HS-5 (cell line): ENCODE measurements at places on chromosomes 3 and 15.

GRCh38 chr3:112000966-112001365 is 2.2 kb downstream of the TAGLN3 start:
- DNase-seq = no peak

GRCh38 chr3:40637906-40638305 is 113.1 kb downstream of the ZNF621 start:
- no peak for DNase-seq

GRCh38 chr3:105700575-105700974 is 168.2 kb downstream of the CBLB start:
- no peak for DNase-seq

DNA sequence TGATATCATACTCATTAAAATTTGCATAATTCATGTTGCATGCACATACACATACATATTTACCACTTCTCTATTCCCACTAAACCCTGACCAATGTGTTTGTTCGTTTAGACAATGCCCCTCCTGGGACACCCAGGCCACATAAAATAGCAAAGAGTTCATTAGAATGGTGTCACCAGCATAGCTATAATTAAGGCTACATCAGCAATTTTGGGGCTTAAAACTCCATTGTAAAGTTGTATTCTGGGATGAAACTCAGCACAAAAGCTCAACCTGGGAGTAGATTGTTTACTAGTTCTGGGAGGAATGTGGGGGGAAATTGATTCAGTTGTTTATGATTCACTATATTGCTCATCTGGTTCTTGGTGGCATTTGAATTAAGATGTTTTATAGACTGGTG is 522.2 kb upstream of the SUCLG2 start:
- no peak for DNase-seq

DNA sequence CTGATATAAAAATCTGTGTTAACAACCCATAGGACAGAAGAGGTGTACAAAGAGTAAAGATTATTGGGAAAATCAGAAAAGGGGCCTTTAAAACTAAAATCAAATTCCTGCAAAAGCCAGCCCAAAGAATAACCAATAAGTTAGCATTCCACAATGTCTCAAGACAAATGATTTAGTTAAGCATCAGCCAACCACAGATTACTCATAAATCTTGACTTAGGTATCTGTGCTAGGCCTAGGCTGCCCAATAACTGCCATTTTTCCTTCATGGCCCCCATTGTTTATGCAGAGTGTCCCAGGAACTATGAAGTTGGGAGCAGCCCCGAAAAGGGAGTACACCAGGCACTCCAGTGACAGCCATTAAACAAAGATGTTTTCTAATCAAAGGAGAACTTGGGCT is 7.4 kb downstream of the TRANK1 start:
- DNase-seq = no peak

GRCh38 chr15:70863450-70864218 is 9.7 kb upstream of the LARP6 start:
- no peak for DNase-seq

GRCh38 chr3:81261996-81262395 is 499.4 kb downstream of the GBE1 start:
- no peak for DNase-seq

- DNase-seq = no peak
Measured at GRCh38 chr3:146139586-146140110, 21.3 kb downstream of the PLOD2 start.

DNA sequence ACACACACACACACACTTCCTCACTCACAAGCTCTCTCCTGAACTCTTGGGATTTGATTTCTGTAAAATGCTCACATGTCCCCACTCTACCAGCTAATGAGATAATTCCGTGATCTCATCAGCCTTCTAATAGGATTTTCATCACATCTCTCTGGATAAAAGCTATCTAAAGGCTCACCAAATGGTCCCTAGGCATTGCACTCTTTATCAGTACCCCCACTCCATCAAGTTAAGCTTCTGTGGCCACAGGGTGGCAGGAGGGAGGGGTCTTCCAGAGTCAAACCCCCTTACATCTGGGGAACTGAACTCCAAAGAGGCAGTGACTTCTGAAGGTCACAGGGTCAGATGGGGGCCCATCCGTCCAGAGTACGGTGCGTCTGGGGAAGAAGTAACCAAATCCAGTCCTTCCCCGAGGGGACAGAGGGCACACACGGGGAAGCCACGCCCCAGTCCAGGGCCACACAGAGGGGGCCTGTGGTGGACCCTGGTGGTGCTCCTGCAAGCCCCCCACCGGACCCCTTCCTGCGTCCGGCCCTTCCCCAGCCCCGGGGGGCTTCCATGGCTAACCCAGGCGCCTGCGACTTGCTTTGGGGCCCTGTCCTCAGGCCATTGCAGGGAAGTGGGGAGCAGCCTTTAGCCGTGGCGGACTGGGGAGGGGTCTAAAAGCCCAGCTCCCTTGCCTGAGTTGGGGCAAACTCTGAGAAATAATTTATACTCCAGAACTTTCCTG is 25.5 kb downstream of the CPN2 start:
- DNase-seq = no peak

DNA sequence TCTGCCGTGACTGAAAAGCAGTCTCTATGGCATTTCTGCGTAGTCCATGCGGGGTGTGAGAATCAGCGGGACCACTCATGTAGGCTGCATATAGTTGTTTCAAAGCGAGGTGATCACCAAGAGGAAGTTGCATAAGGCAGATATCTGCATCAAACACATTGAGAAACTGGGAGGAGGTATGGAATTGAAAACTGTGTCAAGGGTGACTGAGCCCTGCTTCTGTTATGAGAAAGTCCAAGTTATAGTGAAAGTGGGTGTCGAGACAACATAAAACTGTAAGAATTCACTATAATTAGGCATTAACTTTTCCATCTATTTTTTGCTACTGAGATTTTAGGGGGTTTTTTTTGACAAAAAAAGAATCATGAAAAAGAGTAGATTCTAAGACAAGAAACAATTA is 109.3 kb downstream of the ZIC1 start:
- DNase-seq = no peak

GRCh38 chr3:57538465-57538864 is 5.7 kb downstream of the DNAH12 start:
- no peak for DNase-seq

- DNase-seq = no peak
Measured at GRCh38 chr15:46277451-46277850, 642.6 kb downstream of the SQOR start.

DNA sequence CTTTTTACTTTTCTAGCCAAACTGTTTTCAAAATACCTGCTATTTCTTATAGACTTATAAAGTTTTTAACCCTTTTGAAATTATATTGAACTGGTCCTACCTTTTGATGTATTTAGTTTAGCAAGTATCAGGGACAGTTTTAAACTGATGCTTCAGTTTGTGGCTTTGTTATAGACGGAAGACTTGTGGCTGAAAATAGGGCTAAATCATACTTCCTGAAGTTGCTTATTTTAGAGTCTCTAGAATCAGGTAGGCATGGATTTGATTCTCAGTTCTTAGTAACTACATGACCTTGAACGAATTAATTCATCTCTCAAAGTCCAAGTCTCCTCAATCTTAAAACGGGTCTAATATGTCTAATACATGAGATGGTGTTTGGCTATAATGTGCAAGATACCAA is 322.8 kb downstream of the RAP2B start:
- DNase-seq = no peak

DNA sequence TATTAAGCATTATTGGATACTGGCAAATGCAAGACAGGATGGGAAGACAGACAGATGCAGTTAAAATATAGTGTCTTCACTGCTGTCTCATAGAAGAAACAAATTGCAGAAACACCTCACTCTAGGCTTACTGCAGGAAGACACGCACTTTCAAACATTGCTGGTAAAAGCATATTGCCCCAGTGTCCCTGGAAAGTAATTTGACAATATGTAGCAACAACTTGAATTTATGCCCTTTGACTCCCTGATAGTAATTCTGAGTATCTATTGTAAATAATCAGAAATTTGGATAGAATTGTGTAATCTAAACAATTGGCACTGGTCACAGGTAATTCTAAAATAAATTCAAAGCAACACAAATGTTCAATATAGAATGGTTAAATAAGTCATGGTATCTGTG is 62.0 kb downstream of the MSL2 start:
- no peak for DNase-seq

GRCh38 chr3:52220380-52221026 is 4.9 kb downstream of the TLR9 start:
- DNase-seq = no peak

- DNase-seq = no peak
Measured at GRCh38 chr15:47066392-47066791, 650.9 kb upstream of the SEMA6D start.

- no peak for DNase-seq
Measured at GRCh38 chr3:31481697-31482096, 51.0 kb upstream of the STT3B start.

DNA sequence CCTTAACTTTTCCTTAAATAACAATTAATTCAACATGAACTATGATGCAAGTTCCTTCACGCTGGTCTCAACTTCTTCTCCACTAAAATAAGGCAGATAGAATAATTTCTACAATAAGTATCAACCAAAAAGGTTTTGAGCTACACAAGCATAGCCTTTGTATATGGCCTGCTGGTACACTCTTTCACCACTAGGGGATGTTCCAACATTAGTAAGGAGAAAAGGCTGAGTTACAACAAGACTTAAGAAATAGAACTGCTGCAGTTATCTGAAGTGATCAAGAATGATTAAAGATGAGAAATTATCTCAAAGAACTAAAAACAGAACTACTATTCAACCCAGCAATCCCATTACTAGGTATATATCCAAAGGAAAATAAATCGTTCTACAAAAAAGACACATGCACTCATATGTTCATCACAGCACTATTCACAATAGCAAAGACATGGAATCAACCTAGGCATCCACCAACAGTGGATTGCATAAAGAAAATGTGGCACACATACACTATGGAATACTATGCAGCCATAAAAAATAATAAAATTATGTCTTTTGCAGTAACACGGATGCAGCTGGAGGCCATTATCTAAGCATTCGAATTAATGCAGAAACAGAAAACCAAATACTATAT is 14.4 kb downstream of the ATP13A3 start:
- peak; percentile 35 for DNase-seq

- DNase-seq = no peak
Measured at GRCh38 chr3:76943058-76943457, 96.8 kb upstream of the ROBO2 start.

DNA sequence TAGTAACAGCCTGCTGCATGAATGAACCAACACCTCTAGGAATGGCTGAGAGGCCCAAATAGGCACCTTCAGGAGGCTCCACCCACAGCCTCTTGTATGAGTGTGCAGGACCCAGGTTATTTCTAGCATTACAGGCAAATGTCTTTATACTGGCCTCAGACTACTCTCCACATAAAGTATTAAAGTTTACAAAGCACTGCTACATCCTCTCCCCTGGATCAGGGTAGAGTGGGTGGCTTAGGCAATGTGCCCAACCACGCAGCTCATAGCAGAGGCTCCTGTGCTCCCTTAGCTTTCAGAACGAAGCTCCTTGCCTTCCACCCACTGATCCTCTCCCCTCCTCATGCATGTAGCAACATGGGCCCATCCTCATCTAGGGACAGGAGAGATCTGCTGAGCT is 16.3 kb downstream of the TMEM43 start:
- DNase-seq = no peak

DNA sequence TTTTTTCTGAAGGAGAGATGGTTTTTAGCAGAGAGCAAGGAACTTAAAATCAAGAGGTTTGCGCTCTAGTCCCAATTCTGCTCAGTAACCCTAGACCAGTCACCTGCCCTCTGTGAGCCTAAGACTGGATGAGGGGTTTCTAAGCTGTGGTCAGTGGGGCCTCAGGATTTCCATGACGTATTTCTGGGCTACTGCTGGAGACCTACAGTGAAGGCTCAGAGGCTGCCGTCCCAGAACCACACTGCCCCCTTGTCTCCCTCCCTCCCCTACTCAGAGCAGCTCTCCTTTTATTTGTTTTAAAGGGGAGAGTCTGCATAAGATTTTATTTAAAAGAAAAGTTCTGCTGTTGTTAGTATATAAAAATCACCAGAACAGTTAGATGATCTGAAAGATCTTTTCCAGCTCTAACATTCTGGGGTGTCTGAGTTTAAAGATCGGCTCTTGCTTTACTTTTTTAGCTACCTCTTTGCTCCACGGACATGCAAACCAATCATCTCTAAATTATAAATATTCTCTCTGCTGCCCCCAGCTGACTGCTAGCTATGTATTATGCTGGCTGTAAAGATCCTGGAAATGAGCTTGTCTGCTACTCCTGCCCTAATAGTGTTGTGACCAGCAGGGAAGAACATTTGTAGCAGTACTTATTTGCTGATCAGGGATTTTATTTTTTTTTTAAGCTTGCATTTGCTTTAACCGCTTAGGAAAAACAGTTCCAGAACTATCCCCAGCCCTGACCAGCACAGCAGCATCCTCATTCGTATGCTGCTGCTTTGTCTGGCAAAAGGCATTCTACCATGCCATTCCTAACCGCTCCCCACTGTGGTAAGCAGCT is 28.6 kb upstream of the NDUFB4 start:
- no peak for DNase-seq

GRCh38 chr3:55490276-55490913 is 3.3 kb upstream of the WNT5A start:
- no peak for DNase-seq

GRCh38 chr15:85620690-85621049 is 174.1 kb downstream of the KLHL25 start:
- DNase-seq = no peak

DNA sequence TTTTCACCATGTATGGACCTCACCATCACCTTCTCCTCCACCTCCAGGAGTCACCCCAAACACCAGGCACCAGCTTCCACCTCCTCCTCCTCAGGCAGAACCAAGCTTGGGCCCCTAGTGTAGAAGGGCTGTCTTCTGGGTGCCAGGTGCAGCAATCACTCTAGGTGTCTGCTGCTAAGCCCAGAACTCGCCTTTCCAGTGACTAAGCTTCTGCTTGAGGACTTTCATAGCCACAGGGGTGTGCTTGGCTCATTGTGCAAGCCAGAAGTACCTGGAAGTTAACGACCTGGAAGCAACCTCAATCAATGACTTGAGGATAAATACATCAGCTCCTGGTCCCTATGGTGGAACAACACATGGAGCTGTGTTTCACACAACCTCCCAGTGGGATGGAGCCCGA is 49.8 kb upstream of the PXYLP1 start:
- no peak for DNase-seq

DNA sequence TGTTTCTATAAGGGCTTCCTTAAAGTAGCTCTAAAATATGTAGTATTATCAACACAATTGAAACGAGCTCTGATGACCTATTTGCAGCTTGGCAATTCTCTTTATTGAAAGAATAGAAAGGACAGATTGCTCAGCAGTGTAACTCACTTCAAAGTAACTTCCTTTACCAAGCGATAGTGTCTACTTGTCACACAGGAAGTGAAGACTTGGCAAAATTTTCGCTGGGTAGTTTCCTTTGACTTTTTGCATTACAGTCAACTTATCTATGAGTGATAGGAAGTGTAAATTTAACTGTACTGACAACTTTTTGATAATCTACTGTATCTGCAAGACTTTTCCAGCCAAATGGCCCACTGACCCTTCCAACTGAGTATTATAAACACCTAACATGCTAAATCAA is 22.8 kb downstream of the SLC9A9 start:
- no peak for DNase-seq

DNA sequence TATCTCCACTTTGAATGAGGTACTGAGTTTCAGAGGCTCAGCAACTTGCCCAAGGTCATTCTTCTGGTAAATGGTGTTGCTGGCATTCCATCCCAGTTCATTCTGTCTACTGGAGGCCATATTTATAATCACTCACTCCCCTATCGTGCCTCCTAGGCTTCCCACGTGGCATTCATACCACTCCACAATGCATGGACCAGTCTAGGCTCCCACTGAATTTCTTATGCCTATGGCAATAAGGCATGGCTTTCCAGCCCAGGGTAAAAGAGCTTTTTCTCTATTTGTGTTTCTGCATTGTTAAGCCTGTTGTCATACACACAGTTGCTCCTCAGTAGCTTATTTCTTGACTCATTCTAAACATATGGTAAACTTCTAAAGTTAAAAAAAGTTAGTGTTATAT is 19.9 kb downstream of the BBX start:
- no peak for DNase-seq
